ENCODE measurements at places on chromosomes 4 and X.

GRCh38 chr4:41977709-41978108 lies 3.8 kb upstream of the DCAF4L1 start:
- DNase-seq = no peak

DNA sequence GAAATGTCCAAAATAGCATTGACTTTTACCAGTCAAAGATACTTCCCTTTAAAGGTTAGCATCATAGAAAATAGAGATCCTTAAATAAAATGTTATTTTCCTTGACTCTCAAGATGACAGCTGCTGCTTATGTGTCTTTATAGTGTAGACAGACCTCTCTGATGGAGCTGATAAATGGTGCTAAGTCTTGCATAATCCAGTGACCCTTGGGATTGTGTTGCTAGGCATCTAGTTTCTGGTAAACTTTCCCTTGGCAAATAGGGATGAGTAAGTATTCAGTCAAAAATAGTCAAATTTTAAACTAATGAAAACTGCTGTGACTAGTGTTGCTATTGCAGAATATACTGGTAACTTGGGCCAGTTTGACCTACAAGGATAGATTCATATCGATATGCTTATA lies 53.6 kb downstream of the MBNL3 start:
- no peak for DNase-seq

GRCh38 chr4:139834226-139834662 lies 168.6 kb downstream of the MGST2 start:
- DNase-seq = no peak

DNA sequence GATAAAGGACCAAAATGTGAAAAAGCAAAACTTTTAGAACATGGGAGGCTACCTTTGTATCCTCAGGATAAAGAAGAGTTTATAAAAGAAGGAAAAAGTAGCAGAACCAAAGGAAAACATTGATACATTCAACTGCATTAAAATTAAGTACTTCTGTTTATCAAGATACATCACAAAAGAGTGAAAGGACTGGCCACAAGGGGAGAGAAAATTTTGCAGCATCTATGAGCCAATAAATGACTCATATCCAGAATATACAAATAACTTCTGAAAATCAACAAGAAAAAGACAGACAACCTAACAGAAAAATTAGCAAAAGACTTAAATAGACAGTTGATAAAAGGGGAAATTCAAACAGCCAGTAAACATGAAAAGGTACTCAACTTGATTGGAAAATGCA lies 177.1 kb downstream of the RBMX2 start:
- DNase-seq = no peak

DNA sequence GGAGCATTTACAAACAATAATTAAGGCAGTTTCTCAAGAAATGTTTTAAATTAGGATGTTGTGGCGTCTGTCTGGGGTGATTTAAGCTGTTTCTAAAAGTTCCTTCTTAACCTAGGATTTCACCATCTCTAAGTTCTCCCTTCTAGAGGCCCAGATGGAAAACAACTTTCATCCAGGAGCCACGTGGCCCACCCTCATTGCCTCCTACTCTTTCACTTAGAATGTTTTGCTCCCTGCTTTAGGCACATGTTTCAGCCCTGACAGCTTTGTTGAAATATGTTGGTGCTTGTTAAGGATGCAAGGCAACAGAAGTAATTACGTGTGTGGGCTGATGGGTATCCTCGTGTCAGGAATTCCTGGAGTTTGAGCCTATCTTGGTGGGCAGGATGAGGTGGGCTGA lies 131.3 kb downstream of the GUCY2F start:
- no peak for DNase-seq

GRCh38 chrX:40004921-40005291 lies 92.9 kb downstream of the BCOR start:
- no peak for DNase-seq

DNA sequence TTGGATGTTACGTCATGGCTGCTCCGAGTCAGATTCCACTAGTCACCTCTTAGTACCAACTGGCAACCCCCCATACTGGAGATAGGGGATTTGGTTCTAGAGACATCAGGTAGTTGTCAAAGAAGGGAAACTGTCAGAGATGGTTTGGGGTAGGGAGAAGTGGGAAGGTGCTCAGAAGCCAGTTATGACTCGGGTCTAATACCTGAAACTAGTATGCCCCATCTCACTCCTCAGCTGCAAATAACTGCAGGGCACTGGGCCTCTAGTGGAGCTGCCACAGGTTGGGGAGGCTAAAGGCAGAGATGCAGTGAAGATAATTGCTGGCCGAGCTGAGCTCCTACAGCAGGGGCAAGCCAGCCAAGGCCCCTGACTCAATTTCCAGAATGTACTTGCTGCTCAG lies 30.0 kb downstream of the OTUD6A start:
- DNase-seq = no peak

DNA sequence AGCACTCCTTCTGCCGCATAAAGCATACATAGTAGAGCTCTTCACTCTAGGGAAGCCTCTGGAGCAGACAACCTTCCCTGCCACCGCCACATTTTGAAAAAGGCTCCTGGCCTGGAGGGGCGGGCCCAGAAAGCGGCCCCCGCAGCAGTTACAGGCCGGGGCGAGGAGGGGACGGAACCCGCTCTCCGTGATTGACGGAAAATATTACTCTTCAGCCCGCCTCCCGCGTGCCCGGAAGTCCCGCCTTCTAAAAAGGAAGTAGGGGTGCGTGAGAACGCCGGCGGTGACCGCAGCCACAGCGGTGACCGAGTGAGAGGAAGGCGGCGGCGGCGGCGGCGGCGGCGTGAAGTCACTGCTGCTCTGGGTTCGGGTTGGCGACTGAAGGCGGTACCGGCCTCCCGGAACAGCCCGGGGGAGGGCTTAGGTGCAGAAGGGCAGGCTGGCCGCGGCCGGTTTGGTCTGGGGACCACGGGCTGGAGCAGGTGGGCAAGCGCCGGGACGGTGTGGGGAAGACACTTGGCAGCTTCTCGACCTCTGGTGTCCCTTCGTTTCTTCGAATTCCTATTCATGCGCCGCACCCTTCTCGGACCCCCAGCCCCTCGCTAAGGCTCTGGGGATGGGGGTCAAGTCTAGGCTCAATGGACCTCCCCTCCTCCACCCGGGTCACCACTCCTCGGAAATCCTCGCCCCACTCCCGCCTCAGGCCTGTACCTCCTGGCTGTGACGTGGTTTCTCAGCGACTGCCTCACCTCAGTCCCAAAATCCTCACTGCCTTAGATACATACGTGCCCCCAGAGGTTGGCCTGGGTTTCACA lies at the start of gene HCCS:
HCCS (plus strand) TSS at position 296 of the 815 bp plus-strand sequence. CDS start 729 bp downstream, outside the sequence.
- DNase-seq = peak; percentile 21

- no peak for DNase-seq
Measured at GRCh38 chr4:113684534-113685091, 76.9 kb downstream of the CAMK2D start.

Measured in H54 (cell line).